ENCODE measurements at places on chromosomes 13 and 19.

DNA sequence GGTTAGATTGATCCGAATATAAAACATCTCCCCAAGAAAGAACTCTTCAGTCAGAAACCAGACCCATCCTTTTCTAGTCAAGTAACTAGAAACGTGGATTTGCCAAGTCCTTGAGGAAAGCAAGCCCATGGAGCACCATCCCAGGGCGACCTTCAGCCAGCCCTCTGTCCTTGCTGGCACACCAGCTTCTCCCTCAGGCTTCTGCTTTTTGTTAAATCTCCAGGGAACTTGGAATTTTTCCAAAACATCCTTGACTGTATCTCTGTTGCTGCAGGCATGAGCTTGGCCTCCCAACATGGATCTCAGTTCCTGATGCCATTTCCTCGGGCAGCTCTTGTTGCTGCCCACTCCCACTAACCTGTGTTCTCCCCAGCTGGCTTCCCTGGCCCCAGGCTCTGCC, 27.1 kb upstream of the C1QTNF9 start:
- DNase-seq, result peak; percentile 21

DNA sequence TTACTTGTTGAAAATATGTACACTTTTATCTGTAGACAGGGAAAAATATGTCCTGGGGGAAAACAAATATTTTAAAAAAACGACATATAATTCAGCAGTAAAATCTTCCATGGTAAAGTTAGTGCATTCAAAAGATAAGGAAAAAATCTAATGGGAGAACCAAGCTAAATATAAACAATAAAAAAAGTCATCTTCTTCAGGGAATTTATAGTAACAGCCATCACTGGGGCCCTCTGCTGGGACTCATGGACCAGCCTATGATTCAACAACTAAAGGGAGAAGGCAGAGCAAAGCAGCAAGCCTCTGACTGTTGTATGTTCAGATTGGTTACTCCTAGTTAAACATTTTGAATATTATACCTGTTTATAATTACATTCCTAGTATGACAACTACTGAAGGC, 93.0 kb downstream of the ITGBL1 start:
- peak; percentile 43 for DNase-seq

GRCh38 chr19:47598407-47599349, 10.3 kb upstream of the BICRA start:
- peak; percentile 96 for DNase-seq

- no peak for DNase-seq
Measured at GRCh38 chr13:96999091-96999490, 4.8 kb upstream of the OXGR1 start.

GRCh38 chr13:26957182-26957581, 196.6 kb upstream of the GPR12 start:
- DNase-seq, result no peak

- DNase-seq, result no peak
Measured at GRCh38 chr19:57888107-57888559, 704 bp downstream of the ZNF814 start.

DNA sequence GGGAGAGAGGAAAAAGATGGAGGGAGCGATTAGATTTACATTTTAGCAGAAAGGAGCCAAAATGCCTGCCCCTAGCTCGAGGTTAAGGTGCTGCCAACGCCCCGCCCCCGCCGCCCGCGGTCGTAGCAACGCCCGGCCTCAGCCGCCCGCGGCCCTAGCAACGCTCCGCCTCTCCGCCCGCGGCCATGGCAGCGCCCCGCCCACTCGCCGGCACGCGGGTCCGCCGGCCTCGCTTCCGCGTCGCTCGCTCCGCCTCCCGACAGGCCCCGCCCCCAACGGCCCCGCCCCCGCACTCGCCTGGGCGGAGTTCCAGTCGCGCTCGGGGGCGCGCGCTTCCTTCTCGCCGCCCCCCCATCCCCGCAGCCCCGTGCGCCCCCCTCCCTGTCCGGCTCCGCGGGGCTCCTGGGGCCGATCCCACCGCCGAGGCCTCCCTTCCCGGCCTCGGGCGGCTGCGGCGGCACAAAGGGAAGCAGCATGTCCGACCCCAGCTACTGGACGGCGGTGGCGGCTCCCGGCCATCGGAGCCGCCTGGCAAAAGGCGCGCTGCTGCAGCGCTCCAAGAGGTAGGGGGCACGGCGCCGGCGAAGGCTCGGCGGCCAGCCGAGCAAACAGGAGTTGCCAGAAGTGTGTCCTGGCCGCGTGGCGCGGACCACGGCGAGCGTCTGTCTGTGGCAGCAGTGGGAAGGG, 20.3 kb downstream of the MAST3 start:
- peak; percentile 90 for DNase-seq

GRCh38 chr19:6801485-6802086, 29.1 kb downstream of the VAV1 start:
- peak; percentile 50 for DNase-seq

DNA sequence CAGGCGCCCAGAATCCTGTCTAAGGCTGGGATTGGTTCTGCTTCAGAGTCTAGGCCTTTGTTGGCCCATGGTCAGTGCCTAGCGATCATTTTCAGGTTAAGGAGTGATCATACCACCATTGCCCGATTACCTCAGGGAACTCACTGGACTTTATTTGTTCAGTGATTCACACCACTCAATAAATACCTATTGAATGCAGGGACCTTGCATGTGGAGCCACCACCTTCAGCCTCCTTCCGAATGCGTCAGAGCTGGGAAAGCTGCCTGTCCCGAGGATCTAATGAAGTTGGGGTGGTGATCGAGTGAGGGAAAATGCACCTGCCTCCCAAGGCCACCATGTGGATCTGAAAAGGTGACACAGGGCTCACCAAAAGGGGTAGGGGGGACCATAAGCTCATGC, 40.0 kb upstream of the POU2F2 start:
- DNase-seq, result no peak

DNA sequence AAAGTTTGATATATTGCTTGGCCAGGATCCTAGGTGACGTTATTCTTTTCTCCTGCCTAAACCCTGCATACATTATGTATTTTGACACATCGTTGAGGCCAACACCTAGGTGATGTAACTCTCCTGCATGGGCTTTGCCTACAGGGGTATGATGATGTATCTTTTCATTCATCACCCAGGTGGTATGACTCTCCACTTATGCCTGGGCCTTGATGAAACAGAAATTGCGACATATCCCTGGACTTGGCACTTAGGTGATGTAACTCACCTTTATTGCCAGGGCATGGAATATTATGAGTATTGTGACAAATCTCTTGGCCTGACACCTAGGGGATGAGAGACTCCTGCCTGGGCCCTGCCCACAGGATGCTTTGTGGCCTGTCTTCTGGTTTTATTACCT, 18.5 kb upstream of the ZNF681 start:
- no peak for DNase-seq

DNA sequence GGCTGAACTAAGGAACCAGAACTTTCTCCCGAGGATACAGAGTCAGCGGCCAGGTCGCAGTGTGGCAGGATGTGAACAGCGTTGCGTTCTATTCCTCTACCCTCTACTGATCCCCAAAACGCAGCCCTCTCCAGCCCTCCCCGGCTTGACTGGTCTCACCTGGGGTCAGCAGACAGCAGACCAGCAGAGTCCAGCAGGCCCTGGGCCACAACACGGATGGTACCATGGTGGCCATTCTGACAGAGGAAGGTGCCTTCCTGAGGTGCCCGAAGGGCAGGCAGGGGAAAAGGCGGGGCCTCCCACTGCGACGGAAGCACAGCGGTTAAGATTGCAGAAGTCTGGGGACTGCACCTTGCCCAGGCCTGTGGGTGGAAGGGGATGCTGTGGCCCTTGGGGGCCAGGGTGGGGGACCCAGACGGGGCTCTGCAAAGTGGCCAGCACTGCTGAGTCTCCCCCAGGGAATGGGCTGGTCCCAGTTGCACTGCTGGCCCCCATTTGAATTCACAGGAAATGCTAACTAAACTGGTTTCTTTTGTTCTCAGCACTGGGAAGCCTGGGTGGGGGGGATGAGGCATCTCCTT, at the start of gene ICAM3:
ICAM3 (minus strand) TSS at position 245 of the 581 bp plus-strand sequence; CDS start at position 235, 10 bp downstream.
- no peak for DNase-seq

- DNase-seq, result no peak
Measured at GRCh38 chr19:52492994-52493470, 34.4 kb upstream of the ZNF808 start.

DNA sequence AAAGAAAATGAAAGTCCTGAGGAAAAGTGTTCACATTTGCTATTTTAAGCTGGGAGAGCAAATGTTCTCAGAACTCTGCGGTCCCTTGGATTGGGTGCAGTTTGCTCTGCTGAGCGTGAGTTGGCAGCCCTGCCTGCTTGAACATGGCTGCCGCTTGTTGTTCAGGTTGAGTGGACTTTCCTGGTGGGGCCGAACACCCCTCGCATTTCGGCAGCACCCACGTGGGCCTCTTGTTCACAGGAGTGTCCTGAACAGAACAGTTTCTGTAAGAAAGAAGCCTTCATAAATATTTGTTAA, 10.8 kb upstream of the RNF113B start:
- DNase-seq, result no peak

GRCh38 chr19:51781999-51782398, 13.0 kb upstream of the FPR3 start:
- no peak for DNase-seq

DNA sequence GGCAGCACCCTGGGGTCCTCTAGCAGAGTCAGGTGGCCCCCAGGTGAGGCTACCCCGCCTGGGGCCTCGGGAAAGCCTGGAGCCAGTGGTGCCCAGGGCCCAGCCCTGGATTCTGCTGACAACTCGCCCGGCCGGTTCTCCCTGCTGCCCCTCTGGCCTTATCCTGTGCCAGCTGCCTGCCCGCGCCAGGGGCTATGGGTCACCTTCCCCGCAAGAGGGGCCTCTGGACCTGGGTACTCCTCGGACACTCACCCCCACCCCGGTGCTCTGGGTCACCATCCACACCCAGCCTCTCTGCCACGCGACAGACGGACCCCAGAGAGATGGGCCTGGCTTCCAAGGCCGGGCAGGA, 24.0 kb downstream of the ZBTB7A start:
- no peak for DNase-seq

- DNase-seq, result no peak
Measured at GRCh38 chr19:5037936-5038335, 69.0 kb downstream of the KDM4B start.

GRCh38 chr19:5269279-5269678, 71.3 kb downstream of the PTPRS start:
- DNase-seq, result no peak

DNA sequence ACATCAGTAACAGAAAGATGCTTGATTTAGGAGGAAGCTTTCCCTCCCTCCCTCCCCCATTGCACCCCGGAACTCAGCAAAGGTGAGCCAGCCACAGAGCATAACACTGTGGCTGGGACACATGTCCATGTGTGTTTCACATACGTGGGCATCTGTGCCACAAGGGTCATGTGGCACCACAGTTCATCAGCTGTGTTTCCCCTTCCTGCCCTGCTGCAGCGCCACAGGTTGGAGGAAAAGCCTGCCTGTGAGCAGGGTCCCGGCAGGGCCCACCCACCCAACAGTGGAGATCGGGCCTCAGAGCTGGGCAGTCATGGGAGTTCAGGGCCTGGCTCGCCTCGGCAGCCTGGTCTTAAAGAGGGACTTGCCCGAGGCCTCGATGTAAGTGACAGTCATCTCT, 2.8 kb downstream of the ACP5 start:
- no peak for DNase-seq

- DNase-seq, result no peak
Measured at GRCh38 chr13:112474869-112475268, 98.7 kb downstream of the SPACA7 start.

DNA sequence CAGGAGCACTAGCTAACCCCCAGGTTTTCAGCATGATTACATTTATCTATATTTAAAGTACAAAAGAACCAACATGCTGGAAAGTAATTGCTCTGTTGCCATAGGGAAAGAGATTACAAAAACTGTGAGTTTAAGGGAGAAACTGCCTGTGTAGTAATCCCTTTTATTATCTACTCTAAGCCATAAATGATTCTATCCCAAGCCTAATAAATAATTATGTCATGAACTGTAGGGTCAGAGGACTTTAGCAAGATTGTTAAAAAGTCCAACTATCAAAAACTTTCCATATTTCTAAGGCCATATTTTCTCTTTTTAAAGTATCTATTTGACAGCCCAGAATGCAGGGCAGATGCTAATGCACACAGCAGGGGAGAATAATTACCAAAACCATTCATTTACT, 573.8 kb upstream of the MIR17HG start:
- no peak for DNase-seq

DNA sequence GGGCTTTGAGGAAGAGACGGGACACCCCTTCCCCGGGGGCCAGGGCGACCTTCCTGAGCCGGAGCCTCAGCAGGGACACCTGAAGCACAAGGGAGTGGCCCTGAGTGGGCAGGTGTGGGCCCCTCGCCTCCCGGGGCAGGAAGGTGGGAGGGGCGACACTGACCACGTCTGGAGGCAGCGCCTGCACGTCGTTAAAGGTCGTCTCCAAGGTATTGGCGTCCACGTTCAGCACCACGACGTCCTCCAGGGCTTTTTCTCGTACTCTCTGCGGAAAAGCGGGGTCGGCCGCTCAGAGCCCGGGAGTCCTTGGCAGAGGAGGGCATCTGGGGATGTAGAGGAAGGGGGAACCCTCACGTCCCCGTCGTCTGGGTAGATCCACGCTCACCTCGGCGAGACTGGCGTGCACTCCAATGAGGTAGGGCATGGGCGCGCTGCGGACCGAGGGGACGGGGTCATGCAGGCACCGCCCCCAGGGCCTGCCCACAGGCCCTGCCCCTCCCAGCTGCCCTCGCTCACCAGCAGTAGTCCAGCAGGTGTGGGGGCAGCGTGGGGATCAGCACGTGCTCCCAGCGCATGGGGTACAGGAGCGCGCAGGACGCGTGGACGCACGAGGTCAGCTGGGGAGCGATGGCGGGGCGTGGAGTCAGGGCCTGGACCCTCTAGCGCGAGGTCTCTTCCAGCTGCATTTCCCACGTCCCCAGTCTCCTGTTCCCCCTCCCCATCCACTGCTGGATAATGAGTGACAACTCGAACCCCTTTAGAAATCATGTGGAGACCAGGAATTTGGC, 6.1 kb downstream of the DENND1C start:
- DNase-seq, result no peak

GRCh38 chr19:31444931-31445330, 95.7 kb upstream of the TSHZ3 start:
- peak; percentile 25 for DNase-seq

GRCh38 chr19:4539693-4540581, at the start of gene LRG1:
LRG1 (minus strand) TSS chr19:4540036; CDS start chr19:4540013, 23 bp downstream.
- peak; percentile 18 for DNase-seq

GRCh38 chr19:41552558-41552957, 23.4 kb upstream of the CEACAM21 start:
- no peak for DNase-seq

DNA sequence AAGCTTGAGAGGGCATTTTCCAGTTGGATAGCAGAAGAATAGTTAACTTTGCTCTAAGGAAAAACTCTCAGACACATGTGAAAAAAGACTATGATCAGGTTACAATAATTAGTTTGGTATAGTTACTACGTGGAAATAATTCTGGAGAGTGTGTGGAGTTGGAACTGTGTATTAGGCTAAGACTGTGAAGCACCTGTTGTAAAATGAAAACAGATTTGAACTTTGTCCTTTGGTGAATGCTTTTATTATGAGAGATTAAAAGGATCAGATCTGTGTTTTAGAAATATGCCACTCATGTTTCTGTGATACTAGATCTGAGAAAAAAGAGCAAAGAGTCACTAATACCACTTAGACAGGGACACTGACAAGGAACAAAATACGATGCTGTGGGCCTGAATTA, 807.5 kb upstream of the ATXN8OS start:
- DNase-seq, result no peak

GRCh38 chr19:49988433-49988832, 27.5 kb upstream of the SIGLEC11 start:
- DNase-seq, result peak; percentile 70

- DNase-seq, result no peak
Measured at GRCh38 chr19:6248844-6249243, 30.9 kb downstream of the MLLT1 start.
